ENCODE measurements at places on chromosomes 16 and 17. TPM values are rescaled to one million over a fixed set of nuclear protein-coding genes. Genes with fewer than 3 reads are reported as not detected.

FNDC8 gene
- not detected for total RNA-seq

- H3K27ac ChIP-seq: no peak overlapping the region
- H3K4me3 ChIP-seq: no peak overlapping the region
- no peaks in the 10 kb centered on the region for H3K36me3 ChIP-seq
- peaks cover 33% of the 10 kb centered on the region for H3K4me1 ChIP-seq
- H3K27me3 ChIP-seq: no peaks in the 10 kb centered on the region
- DNase-seq: no peak
These were observed 13.5 kb downstream of the CCL11 start for GRCh38 chr17:34299027-34299426.

UTS2R gene
- total RNA-seq: not detected

- no peak for DNase-seq
- H3K27me3 ChIP-seq: peaks cover 50% of the 10 kb centered on the region
- H3K27ac ChIP-seq: no peak overlapping the region
- H3K4me3 ChIP-seq: no peak overlapping the region
These were observed 5.2 kb downstream of the SLFN11 start for GRCh38 chr17:35368081-35368830.

NT5M gene
- total RNA-seq: 3.5 TPM

GRCh38 chr16:25501530-25502255 is 190.1 kb upstream of the HS3ST4 start:
- H3K27me3 ChIP-seq: no peaks in the 10 kb centered on the region
- no peaks in the 10 kb centered on the region for H3K4me1 ChIP-seq
- no peak overlapping the region for H3K27ac ChIP-seq
- no peak for DNase-seq
- H3K36me3 ChIP-seq: no peaks in the 10 kb centered on the region

DNA sequence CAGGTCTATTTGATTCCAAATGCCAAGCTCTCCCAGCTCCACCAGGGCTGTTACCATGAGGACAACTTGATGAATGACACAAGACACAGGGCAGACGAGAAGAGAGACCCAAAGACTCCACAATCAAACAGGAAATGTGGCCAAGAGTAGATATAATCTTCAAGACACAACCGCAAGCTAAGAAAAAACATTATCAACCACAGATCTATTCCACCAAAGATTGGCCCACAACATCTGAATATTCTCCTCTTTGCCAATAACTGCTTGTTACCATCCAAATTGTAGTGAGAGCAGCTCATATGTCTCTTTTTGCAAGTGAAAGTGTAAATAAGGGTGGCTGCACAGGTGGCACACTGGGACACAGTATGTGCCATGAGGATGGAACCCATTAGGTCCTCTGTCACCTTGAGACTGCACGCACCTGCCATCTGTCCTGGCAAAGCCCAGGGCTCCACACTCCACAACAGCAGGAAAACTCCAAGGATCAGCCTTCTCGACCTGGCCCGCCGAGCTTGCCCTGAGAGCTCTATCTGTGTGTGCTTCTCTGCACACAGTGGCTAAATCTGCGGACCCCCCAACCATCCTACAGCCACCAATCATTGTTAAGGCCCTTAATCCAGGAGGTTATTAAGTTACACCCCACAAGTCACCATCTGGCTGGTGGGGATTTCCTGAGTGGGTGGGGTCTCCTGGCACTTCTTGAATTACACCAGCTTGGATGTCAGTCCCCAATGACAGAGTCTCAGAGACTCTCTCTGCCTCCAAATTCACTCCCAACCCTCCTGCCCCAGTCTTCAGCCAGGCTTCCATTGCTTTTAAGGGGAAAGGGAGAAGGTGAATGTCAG is 50.5 kb downstream of the DYNLRB2 start:
- no peaks in the 10 kb centered on the region for H3K36me3 ChIP-seq
- no peaks in the 10 kb centered on the region for H3K27me3 ChIP-seq
- no peak overlapping the region for H3K27ac ChIP-seq
- no peak for DNase-seq
- H3K4me3 ChIP-seq: no peak overlapping the region
- no peaks in the 10 kb centered on the region for H3K4me1 ChIP-seq

CCL22 gene
- total RNA-seq: not detected

- DNase-seq: no peak
- H3K27me3 ChIP-seq: no peaks in the 10 kb centered on the region
- H3K36me3 ChIP-seq: peaks cover 7% of the 10 kb centered on the region
- peaks cover 7% of the 10 kb centered on the region for H3K4me1 ChIP-seq
These were observed 253.2 kb downstream of the PRKCA start for GRCh38 chr17:66555605-66556004.

PRR35 gene
- total RNA-seq: not detected

SCIMP gene
- not detected for total RNA-seq

- H3K27me3 ChIP-seq: peaks cover 5% of the 10 kb centered on the region
- DNase-seq: no peak
- peaks cover 10% of the 10 kb centered on the region for H3K4me1 ChIP-seq
- no peaks in the 10 kb centered on the region for H3K36me3 ChIP-seq
- H3K4me3 ChIP-seq: no peak within 1 kb of the TSS
These were observed at the start of gene TMIGD1 for GRCh38 chr17:30333503-30334360. TSS of gene TMIGD1 (minus strand) at chr17:30334057. CDS start at chr17:30332133, 1,924 bp downstream.

DNA sequence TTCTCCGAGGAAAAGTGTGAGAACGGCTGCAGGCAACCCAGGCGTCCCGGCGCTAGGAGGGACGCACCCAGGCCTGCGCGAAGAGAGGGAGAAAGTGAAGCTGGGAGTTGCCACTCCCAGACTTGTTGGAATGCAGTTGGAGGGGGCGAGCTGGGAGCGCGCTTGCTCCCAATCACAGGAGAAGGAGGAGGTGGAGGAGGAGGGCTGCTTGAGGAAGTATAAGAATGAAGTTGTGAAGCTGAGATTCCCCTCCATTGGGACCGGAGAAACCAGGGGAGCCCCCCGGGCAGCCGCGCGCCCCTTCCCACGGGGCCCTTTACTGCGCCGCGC is at the start of gene ERBB2:
Gene ERBB2, plus strand, starts transcription at position 247 of the 330 bp plus-strand sequence. CDS start 175 bp downstream, outside the sequence.
- no peaks in the 10 kb centered on the region for H3K27me3 ChIP-seq
- H3K36me3 ChIP-seq: no peaks in the 10 kb centered on the region
- H3K27ac ChIP-seq: peak within 1 kb of the TSS; percentile 87
- no peak for DNase-seq
- H3K4me1 ChIP-seq: peaks cover 46% of the 10 kb centered on the region
- H3K4me3 ChIP-seq: peak within 1 kb of the TSS; percentile 88

AGRP gene
- total RNA-seq: not detected

GRCh38 chr17:17742133-17742621 is 60.9 kb downstream of the RAI1 start:
- H3K4me3 ChIP-seq: no peak overlapping the region
- H3K27me3 ChIP-seq: no peaks in the 10 kb centered on the region
- no peak overlapping the region for H3K27ac ChIP-seq
- no peak for DNase-seq
- no peaks in the 10 kb centered on the region for H3K36me3 ChIP-seq
- H3K4me1 ChIP-seq: peaks cover 51% of the 10 kb centered on the region

- H3K36me3 ChIP-seq: no peaks in the 10 kb centered on the region
- no peaks in the 10 kb centered on the region for H3K4me1 ChIP-seq
- H3K27me3 ChIP-seq: peaks cover 6% of the 10 kb centered on the region
These were observed at the start of gene DPEP3 for GRCh38 chr16:67979955-67980678. TSS of gene DPEP3 (minus strand) at chr16:67980499. CDS start at chr16:67980380, 119 bp downstream.

ZPBP2 gene
- total RNA-seq: not detected

BCL6B gene
- total RNA-seq: not detected

NOG gene
- total RNA-seq: 2.0 TPM

DNA sequence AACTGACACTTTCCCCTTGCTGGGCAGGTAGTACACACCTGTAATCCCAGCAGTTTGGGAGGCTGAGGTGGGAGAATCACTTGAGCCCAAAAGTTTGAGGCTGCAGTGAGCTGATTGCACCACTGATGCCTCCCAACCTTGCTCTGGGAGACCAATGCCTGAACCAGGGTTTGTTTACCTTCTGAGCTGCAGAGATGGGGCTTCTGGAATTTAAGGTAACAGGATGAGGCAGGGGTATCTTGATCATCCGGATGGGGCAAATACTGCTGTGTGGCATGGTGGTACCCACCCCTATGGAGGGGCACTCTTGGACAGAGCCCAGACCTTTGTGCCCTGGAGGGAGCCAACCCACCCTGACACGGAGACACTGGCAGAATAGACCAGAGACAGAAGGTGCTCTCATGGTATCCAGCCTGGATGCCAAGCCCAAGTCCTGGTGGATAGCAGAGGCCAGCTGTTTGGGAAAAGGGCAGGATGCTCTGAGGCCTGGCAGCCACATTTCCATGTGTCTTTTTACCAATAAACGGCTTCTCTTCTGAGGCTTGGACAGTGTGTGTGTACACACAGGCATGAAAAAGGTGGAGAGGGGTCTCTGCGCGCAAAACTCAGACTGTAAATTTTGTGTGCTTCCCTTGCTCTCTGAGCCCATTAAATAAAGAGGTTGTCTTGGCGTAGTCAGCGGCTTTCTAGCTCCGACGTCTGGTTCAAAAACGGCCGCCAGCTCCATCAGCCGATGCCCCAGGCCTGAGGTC is 4.4 kb downstream of the ZNF48 start:
- DNase-seq: no peak
- H3K27me3 ChIP-seq: no peaks in the 10 kb centered on the region
- peaks cover 34% of the 10 kb centered on the region for H3K4me1 ChIP-seq
- peaks cover 2% of the 10 kb centered on the region for H3K36me3 ChIP-seq
- peak overlapping the region; percentile 87 for H3K4me3 ChIP-seq

GRCh38 chr17:82486231-82487094 is 27.9 kb downstream of the NARF start:
- no peak overlapping the region for H3K4me3 ChIP-seq
- no peaks in the 10 kb centered on the region for H3K27me3 ChIP-seq
- no peak for DNase-seq
- H3K27ac ChIP-seq: peak overlapping the region; percentile 70

DNA sequence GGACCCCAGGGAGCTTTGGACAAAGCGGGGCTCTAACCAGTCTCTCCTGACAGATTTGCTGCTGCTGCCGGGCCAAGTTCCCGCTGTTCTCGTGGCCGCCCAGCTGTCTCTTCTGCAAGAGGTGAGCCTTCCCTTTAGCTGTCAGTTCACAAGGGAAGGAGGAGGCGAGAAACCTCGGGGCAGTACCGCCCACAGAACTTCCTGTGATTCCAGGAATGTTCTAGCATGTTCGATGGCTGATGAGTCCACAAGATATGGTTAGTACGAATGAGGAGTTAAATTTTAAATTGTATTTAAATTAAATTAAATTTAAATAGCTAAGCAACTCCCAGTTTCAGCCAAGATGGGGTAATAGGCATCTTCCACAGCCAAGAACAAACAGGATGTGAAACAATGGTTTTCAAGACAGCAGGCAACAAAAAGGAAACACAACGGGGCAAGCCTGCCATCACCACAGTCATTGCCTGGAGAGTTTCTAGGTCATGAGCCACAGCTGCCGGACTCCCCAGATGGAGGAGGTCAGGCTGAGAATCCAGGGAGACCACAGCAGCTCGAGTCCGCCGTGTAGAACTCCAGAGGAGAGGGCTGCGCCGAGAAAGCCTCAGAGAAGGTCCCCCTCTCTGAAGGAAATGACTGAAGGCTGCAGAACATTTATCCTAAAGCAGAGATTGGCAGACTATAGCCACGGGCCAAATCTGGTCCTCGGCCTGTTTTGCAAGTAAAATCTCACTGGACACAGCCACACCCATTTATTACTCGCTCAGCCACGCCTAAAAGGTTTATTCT is 9.5 kb upstream of the TCF25 start:
- H3K27ac ChIP-seq: no peak overlapping the region
- no peak for DNase-seq
- H3K27me3 ChIP-seq: no peaks in the 10 kb centered on the region
- no peak overlapping the region for H3K4me3 ChIP-seq
- H3K36me3 ChIP-seq: peaks cover 1% of the 10 kb centered on the region

DNA sequence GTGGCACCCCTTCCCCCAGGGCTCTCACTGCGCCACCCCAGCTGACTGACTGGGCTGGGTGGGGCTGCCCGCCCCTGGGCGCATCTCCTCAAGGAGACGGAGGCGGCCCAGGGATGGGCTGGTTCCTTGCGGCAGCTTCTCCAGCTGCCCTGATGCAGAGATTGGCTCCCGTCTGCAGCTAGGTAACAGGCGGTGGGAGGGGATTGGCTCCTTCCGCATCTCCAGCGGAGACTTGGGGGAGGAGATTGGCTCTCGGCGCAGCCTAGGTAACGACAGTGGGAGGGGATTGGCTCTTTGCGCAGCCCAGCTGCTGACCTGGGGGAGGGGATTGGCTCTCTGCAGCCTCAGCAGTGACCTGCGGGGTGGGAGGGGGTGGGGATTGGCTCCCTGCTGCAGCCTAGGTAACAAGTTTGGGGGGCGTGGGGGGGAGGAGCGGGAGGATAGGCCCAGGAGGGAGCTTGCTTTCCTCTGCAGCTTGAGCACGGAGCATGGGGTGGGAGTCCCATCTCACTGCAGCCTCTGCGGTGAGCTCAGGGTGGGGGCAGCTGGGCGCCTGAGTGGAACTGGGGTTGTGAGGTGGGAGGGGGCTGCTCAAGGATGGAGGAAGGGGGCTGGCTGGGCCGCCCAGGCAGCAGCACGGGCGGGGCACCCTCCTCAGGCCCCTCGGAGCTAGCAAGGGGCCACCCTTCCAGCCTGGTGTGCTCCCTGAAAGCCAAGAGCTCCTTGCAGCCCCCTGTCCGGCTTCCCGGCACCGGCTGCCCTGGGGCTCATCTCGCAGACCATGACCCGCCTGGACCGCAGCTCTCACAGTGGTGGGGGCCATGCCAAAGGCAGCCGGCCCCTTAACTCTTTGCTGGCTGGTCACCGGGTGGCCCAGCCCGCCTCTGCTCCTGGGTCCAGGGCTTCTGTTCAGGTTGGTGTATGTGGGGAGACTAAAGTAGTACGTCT is 6.4 kb downstream of the NFE2L1 start:
- H3K4me1 ChIP-seq: peaks cover 86% of the 10 kb centered on the region
- H3K36me3 ChIP-seq: peaks cover 45% of the 10 kb centered on the region
- H3K27me3 ChIP-seq: no peaks in the 10 kb centered on the region
- peak overlapping the region; percentile 94 for H3K4me3 ChIP-seq

GRCh38 chr17:21061971-21062526 is 19.2 kb upstream of the USP22 start:
- H3K27ac ChIP-seq: no peak overlapping the region
- H3K27me3 ChIP-seq: no peaks in the 10 kb centered on the region
- DNase-seq: no peak
- H3K4me1 ChIP-seq: peaks cover 7% of the 10 kb centered on the region
- no peaks in the 10 kb centered on the region for H3K36me3 ChIP-seq

DNA sequence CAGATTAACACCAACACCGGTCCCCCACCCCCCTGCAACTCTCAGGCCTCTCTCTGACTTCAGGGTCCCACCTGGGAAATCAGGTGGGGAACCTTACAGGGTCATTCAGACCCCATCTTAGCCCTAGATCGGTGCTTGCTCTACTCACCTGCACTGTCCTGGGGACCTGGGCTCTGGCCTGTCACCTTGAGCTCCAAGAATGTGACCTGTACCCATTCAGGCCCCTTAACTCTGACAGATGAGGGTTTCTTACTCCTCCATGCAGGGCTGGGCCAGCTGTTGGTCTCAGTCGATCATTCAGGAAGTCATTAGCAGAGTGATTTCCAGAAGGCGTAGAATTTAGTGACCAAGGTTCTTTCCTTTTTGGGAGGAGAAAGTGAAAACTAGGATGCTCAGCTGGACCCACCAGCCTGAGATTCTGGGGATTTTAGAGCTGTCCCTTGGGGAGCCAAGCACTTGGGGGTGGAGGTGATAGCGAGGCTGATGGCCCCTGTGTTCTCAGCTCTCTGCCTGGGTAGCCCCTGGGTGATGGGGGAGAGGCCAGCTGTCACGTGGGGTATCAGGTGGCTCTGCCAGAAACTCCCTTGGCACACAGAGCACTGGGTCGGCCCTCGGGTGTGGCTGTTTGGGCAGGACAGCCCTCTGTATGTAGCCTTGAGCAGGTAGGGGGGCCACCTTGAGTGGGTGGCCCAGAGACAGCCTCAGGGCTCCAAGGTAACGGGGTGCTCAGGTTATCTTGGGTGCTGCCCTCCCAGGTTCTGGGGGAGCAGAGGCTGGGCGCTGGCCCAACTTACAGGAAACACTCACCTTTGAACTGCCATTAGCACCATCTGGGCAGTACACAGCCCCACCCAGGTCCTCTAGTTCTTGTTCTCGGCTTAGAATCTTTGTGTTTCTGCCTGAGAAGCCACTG is 724 bp downstream of the MVP start:
- peaks cover 11% of the 10 kb centered on the region for H3K36me3 ChIP-seq
- H3K27ac ChIP-seq: peak overlapping the region; percentile 93
- peak overlapping the region; percentile 92 for H3K4me3 ChIP-seq
- H3K27me3 ChIP-seq: no peaks in the 10 kb centered on the region
